Renal pelvis (tissue), 12 donors: ENCODE measurements at places on chromosomes 6 and 20.

GRCh38 chr6:68094070-68094469 is 541.0 kb upstream of the ADGRB3 start:
- no peak for DNase-seq

GRCh38 chr20:56628873-56629463 is at the start of gene TFAP2C:
Gene TFAP2C, plus strand, starts transcription at chr20:56629306. Its CDS starts 239 bp downstream, at chr20:56629545.
- no peak for DNase-seq

GRCh38 chr6:145968051-145968450 is 3.9 kb upstream of the SHPRH start:
- no peak for DNase-seq

GRCh38 chr6:42103216-42103615 is 39.2 kb downstream of the C6orf132 start:
- DNase-seq, result no peak

DNA sequence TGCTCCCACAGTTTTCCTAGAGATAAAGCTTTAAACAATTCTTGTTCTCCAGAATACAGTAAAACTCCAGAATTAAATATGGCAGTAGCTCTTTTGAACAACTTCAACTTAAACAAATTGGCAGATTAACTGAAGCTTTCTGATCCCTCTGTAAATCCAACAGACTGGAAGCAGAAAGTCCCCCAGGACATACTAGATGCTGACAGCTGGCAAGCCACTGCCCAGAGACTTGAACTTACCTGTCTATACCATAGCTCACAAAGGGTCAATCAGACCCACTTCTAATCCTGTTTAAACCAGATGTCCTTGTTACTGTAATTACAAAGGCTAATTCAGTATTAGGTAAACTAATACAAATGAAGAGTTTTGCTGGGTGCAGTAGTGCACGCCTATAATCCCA is 12.3 kb downstream of the GPLD1 start:
- no peak for DNase-seq

- no peak for DNase-seq
These were observed 882.7 kb upstream of the FLRT3 start for GRCh38 chr20:15220009-15220656.

DNA sequence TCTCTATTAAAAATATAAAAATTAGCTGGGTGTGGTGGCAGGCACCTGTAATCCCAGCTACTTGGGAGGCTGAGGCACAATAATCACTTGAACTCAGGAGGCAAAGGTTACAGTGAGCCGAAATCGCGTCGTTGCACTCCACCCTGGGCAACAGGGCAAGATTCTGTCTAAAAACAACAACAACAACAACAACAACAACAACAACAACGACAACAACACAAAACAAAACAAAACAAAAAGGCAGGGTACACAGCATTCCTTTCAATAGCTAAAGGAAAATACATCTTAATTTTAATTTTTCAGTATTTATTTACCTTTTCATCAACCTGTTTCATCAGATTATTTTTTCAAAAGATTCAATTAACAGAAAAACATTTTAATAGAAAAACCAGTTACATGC is 28.4 kb downstream of the SRPK1 start:
- no peak for DNase-seq

DNA sequence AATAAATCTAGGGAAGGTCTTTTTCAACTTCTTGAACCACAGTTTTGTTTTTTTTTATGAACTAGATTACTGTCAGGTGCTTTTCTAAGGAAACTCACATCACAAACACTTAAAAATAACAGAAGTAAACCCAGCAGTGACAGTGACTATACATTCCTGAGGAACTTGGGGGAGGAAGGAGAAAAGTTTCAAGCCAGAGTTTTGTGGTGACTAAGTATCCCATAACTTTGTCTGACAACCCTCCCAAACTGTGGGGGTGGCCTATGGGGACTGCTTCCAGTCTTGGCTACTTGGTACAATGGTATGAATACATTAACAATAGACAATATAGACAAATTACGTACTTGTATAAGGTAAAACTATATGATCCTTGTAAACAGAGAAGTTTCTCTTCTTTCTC is 202.5 kb upstream of the MAN1A1 start:
- no peak for DNase-seq

- DNase-seq, result no peak
These were observed 280.3 kb downstream of the CDC5L start for GRCh38 chr6:44667668-44668390.

- no peak for DNase-seq
These were observed 51.7 kb upstream of the ADGRF4 start for GRCh38 chr6:47646689-47647088.

GRCh38 chr20:45209924-45210323 is 3.1 kb downstream of the SEMG1 start:
- DNase-seq, result no peak
